ENCODE measurements at places on chromosomes 5 and 9.

DNA sequence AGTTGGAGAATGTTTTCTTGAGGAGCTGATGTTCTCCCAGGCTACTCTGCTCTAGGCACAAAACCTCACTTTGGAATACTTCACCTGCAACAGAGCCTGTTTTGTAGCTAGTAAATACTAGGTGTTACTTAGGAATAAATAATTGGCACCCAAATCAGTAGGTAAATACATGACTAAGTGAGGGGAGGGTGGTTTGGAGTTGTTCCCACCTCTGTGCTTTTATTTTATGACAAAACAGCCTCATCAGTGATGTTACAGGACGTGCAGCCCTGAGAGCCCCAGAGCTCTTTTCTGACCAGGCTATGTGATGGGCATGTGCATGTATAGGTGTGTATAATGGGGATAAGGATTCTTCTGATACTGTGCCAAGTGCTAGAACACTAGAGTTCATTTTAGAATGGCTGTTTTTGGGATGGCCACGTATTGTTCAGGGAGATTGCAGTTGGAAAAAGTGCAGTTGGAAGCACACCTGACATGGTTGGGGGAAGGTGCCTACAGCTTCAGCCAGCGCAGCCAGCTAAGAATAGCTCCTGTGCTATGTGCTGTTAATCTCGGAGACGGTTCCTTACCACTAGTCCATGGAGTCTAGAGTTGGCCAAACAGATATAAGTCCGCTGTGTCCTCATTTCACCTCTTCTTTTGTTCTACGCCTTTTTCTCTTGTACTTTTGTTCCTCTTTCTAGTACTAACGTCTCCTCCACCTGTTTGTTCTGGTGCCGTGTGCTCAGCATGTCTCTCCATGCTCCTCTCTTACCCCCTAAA, 284.7 kb downstream of the FANCC start:
- DNase-seq: no peak

DNA sequence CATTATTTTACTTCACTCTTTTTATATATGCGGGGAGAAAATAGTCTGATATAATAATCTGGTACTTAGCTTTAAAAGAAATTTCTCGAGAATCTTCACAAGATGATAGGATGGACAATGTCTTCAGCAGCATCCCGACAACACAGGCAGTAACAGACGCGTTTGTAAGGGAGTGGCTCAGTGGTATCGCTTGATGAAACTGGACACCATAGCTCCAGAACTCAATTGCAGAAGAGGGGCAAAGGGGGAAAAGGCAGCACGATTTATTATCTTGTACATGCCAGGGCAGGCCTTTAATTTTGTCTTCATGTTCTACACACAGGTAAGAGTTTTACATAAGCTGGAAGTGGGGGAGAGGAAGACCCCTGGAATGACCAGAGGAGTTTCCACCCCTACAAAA, 15.7 kb downstream of the IL4 start:
- DNase-seq: no peak

- no peak for DNase-seq
Measured at GRCh38 chr5:126492939-126493338, 69.7 kb downstream of the GRAMD2B start.

GRCh38 chr5:169886033-169886432, 94.3 kb downstream of the INSYN2B start:
- DNase-seq: no peak

GRCh38 chr9:109108318-109108717, 11.4 kb downstream of the TMEM245 start:
- DNase-seq: no peak

GRCh38 chr9:11735391-11735790, 957.8 kb upstream of the TYRP1 start:
- no peak for DNase-seq

- no peak for DNase-seq
Measured at GRCh38 chr5:132264546-132265335, 7.2 kb downstream of the PDLIM4 start.

DNA sequence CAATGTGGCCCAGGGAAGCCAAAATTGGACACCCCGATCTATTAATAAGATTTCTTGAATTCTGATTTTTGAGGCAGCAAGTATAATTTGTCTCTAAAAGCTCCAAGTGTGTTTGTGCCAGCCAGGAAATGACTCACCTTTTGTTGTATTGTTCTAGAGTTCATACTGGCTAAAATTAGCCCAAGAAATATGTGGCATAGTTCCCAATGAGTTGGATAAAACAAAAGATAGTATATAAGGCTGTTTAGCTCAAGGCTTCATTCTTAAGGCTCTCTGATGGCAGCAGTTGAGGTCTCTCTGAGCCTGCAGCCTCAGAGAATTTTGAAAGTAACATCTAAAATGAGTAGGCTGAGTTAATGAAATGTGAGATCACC, 21.6 kb downstream of the HMGXB3 start:
- DNase-seq: peak; percentile 87

GRCh38 chr9:93622691-93623090, 46.3 kb downstream of the PHF2 start:
- DNase-seq: no peak

DNA sequence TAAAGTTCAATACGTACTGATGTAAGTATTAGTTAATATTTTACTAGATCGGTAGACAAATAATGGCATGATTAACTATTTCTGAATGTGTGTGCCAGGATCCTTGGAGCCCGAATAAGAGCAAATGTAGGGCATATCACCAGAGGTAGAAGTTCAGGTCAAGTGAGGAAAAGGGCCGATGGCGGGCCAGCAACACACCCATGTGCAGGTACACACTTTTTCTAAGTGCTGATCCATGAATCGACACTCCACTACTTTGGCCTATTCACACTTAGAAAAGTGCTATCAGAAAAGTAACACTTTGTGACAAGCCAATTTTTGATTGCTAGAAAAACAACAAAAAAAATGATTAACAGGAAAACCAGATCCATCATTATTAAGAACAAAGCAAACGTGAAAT, 150.3 kb downstream of the AUH start:
- no peak for DNase-seq

- DNase-seq: no peak
Measured at GRCh38 chr9:124749284-124749683, 21.8 kb downstream of the NR6A1 start.

DNA sequence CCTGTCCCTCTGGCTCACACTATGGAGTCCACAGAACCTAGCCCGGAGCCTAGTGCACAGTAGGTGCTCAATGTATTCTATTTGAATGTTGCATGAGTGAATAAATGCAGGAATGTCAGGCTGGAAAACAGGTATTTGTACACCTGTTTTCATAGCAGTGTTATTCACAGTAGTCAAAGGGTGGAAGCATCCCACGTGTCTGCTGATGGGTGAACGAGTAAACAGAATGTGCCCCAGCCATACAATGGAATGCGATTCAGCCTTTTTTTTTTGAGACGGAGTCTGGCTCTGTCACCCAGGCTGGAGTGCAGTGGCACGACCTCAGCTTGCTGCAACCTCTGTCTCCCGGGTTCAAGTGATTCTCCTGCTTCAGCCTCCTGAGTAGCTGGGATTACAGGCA, 31.5 kb upstream of the IER5L start:
- no peak for DNase-seq

DNA sequence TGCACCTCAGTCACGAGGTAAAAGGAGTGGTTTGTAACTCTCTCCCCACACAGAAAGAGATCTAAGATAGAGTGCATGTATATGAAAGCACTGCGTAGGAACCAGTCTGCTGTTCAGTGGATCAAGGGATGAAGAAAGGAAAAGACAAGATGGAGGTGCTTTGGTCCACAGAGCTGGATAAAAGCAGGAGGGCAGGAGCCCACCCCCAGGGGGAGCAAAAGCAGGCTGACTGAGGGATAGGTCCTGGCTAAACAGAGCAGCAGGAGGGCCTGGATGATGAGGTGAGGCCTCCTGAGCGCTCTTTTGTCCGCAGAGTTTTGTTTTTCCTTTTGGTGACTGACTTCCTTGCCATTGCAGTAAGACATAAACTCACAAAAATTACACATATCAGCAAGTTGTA, 293.5 kb upstream of the C9orf72 start:
- DNase-seq: no peak

DNA sequence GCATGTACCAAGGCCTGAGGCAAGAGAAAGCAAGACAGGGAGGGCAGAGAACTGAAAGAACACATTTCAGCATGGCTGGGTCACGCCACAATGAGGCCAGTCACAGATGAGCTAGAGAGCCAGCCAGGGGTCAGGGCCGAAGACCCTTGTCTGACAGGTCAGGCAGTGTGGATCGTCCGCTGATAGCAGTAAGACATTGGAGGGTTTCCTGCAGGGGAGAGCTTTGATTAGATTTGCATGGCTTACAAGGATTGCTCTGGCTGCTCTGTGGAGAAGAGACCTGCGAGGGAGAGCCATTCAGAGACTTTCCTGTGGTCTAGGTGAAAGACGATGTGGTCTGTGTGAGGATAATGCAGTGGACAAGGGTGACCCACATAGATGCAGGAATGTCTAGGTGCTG, 93.1 kb downstream of the RALGPS1 start:
- no peak for DNase-seq

GRCh38 chr5:114969482-114969881, 200.2 kb downstream of the TRIM36 start:
- DNase-seq: no peak

GRCh38 chr9:95750725-95751519, 124.6 kb upstream of the ERCC6L2 start:
- DNase-seq: no peak

DNA sequence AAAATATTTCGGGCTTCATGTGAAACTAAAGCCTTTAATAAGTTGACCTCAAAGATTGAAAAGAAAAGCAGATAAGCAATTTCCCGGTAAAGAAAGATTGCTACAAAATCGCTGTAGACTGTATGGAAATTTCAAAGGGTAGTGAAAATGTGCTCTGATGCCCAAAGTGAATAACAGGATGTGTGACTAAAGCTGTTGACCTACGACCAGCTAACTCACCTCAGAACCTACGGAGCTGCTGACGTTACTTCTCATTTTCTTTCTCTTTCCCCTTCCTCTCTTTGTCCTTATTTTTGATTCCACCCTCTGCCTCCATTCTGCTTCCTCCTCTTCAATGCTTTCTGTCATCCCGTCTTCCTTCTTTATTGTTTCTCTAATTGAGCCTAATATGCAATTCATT, 103.2 kb downstream of the PDE4D start:
- DNase-seq: no peak

GRCh38 chr5:162323466-162323865, 255.9 kb downstream of the GABRG2 start:
- DNase-seq: no peak

- DNase-seq: no peak
Measured at GRCh38 chr9:19641046-19641445, 147.8 kb downstream of the SLC24A2 start.

DNA sequence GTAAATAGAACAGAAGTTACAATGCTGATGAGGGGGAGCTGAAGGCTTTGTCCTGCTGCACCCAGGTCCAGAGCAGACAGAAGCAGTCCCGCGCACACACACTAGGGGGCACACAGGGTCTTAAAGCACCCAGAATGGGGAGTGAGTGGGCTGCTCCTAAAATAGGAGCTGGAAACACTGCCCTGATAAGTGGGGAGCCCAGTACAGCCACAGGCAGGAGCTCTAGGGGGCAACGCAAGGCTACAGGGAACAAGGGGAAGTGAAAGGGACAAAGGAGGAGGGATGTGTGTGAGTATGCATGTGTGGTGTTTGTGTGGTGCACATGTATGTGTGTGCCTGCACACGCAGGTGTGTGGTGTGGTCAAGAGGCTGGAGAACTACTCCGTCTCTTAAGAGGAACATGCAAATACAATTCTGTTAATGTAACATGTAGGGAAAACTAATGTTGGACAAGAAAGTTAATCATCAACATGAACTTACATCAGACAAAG, 191.5 kb downstream of the ROR2 start:
- peak; percentile 48 for DNase-seq

GRCh38 chr5:121144764-121145163, 680.7 kb downstream of the PRR16 start:
- peak; percentile 43 for DNase-seq

- DNase-seq: no peak
Measured at GRCh38 chr5:7801891-7802614, 48.9 kb downstream of the CFAP90 start.

DNA sequence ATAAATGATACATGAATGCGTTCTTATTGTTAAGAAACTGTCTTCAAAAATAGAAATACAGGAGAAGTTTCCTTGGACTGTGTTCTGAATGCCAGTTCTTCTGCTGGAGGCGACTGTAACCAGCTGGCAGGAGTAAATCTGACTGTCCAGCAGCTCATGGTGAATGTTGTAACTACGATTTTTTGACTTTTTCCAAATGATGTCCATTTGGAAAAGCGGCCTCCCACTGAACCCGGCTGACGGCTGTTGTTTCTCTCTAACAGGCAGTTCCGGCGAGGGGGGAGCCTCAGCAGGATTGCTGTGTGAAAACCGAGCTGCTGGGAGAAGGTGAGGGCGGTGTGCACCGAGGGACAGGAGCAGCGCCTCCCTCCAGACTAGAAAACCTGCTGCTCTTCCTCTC, 91.9 kb downstream of the EHMT1 start:
- DNase-seq: no peak

DNA sequence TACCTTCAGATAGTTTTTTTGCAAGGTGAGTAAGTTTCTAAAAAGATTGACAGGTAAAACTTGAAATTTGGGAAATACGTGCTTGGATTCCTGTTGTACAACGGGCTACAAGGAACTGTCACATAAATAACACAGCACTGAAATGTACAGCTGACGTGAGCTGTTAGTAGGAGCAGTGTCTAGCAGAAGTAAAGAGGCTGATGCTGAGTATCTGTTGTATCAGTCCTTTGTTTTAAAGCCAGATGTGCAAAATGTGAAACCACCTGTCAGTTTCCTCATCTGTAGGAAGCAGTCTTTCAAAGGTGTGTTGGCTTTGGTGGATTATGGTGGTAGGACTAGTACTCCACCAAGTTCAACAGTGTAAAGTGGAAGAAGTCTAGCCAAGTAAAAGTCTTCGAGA, 122.3 kb downstream of the EFNA5 start:
- no peak for DNase-seq

GRCh38 chr9:19999491-20000057, 210.7 kb upstream of the SLC24A2 start:
- peak; percentile 89 for DNase-seq

GRCh38 chr5:132256086-132256782, 1.3 kb upstream of the PDLIM4 start:
- DNase-seq: no peak

- DNase-seq: no peak
Measured at GRCh38 chr5:159215886-159216285, 6.5 kb upstream of the RNF145 start.

GRCh38 chr5:170469414-170469813, 34.4 kb upstream of the KCNIP1 start:
- DNase-seq: no peak

Data from RWPE1 (cell line).